HL-60 (cell line): ENCODE measurements at places on chromosomes 11 and 22.

- no peak for DNase-seq
Observed at GRCh38 chr22:44088976-44089570, 65.0 kb downstream of the PARVB start.

GRCh38 chr22:49967706-49968208 lies 7.2 kb downstream of the PIM3 start:
- DNase-seq: no peak

DNA sequence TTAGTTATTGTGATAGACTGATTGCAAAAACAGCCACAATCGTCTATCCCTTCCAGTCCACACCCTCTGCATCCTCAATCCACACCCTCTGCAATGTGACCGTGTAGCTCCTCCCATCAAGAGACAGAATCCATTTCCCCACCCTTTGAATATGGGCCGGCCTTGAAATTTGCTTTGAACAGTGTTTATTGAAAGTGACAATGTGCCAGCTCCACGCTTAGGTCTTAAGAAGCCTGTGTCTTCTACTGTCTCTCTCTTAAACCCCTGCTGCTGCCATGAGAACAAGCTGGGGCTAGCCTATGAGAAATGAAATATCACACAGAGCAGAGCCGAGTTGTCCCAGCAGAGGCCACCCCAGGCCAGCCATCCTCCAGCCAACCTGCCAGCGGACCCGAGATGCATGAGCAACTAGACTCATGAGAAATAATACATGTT lies 22.3 kb upstream of the MICAL2 start:
- DNase-seq: no peak

DNA sequence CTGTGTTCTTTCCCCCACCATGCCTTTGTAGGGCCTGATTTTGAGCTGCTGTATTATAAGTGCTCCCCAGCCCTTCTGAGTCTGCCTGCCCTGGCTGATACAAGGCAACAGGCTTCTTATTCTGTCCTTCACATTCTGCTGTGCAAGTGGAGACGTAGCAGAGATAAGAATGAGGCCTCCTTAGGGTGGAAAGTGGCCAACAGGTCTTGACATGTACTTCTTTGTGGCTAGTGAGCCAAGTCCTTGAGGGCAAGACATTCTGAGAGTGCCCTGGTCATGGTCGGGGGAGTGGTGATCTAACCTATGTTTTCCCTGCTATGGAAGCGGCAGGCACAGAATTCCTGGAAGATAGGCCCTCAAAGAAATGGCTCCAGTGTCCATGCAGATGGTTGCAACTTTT lies 235.7 kb upstream of the CADM1 start:
- no peak for DNase-seq

DNA sequence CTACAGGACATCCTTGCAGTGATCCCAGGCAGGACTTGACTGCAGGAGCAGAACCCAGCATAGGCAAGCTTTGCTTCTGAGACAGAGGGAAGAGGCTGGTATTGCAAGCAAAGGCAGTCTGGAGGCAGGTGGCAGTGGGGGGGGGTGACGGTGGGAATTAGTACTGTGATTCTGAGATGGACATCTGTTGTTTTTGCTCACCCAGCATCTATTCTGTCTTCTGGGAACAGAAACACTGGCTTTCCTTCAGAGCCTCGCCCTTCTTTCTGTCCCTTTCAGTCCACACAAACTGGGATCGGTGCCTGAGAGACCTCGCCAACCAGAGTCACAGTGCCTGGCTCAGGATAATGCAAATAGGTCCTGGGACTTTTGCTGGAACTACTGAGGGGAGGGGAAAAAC lies 31.2 kb upstream of the RASL10A start:
- DNase-seq: no peak
